ENCODE measurements at places on chromosomes 2 and 18.

DNA sequence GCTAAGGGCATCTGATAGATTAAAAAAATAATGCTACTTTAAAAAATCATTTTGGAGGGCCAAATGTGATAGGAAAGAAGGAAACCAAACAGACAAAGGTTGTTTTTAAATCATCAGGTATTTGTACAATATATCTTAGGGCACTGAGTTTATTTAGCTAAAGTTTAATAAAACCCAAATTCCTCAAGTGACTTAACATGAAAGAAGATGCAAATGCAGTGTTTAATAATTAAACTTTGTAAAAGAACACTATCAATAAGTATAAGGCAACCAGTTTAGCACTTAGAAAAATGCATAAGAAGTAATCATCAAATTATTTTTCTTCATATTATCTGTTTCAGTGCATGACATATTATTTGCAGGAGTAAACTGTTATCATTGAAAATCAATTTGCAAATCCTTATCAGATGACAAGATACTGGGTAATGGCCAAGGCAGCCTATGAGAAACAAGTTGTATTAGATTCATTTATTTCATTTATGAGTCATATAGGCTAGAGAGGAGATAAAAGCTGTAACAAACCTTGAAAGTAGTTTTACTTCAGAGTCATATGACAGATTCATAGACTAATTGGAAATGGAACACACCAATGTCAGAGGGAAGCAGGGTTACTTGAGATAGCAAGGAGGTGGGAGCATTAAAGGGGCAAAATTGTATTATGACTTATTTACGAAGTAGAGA, 165.5 kb downstream of the GCA start:
- no peak for DNase-seq

- no peak for DNase-seq
Measured at GRCh38 chr18:6249170-6249569, 165.5 kb downstream of the L3MBTL4 start.

DNA sequence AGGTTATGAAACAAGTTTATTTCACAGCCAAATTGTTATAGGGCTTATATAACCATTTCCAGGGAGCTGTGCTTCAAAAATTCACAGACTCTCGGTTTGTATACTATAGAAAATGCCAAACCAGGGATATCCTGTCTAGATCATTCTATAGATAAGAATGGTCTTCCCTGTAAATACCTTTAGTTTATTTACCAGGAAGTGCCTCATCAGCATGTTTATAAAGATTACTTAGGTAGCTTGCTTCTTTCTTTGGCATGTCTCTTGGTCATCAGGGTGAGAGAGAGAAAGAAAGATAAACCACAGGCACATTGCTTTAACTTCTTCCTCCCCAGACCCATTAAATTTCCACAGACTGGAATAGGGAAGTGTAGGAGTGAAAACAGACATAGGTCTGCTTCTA, 439.4 kb downstream of the SPAG16 start:
- no peak for DNase-seq

GRCh38 chr2:71923143-71923525, 224.5 kb downstream of the CYP26B1 start:
- no peak for DNase-seq

GRCh38 chr18:23784832-23785245, 95.6 kb downstream of the LAMA3 start:
- DNase-seq = no peak

DNA sequence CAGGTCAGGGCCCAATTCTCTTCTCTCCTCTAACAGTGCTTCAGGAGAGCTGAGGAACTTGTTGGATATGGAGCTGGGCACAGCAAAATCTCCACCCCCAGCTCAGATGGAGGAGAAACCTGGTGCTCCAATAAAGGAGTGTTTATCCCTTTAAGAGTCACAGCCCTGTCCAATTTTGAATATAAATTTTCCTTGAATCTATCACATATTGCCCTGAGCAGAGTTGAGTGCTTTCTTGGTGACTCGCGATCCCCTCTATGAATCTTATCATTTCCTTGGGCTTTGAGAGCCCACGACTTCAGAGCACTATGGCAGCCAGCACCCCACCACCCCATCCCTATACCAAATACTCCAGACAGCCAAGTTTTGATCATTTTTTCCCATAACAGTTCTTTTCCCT, 34.4 kb upstream of the SMAD7 start:
- DNase-seq = no peak

GRCh38 chr2:169349535-169349934, 12.8 kb downstream of the LRP2 start:
- no peak for DNase-seq

DNA sequence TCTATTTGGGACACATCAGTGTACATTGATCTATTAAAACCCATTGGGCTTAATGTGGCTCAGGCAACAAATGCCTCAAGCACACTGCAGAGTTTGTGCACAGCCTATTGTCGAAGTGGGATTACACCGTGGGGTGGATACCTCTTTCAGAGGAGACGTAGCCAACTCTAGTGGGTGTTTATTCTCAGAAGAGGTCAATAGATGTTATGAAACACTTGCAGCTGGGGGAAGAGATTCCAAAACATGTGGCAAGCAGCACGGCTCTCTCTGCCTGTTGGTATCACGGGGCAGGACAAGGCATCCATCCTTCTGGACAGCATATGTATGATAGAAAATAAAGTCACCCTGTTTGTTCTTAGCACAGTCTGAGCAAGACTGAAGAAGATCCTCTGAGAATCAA, 121.4 kb upstream of the COPS8 start:
- DNase-seq = no peak

- no peak for DNase-seq
Measured at GRCh38 chr2:236568922-236569572, 578 bp upstream of the ACKR3 start.

DNA sequence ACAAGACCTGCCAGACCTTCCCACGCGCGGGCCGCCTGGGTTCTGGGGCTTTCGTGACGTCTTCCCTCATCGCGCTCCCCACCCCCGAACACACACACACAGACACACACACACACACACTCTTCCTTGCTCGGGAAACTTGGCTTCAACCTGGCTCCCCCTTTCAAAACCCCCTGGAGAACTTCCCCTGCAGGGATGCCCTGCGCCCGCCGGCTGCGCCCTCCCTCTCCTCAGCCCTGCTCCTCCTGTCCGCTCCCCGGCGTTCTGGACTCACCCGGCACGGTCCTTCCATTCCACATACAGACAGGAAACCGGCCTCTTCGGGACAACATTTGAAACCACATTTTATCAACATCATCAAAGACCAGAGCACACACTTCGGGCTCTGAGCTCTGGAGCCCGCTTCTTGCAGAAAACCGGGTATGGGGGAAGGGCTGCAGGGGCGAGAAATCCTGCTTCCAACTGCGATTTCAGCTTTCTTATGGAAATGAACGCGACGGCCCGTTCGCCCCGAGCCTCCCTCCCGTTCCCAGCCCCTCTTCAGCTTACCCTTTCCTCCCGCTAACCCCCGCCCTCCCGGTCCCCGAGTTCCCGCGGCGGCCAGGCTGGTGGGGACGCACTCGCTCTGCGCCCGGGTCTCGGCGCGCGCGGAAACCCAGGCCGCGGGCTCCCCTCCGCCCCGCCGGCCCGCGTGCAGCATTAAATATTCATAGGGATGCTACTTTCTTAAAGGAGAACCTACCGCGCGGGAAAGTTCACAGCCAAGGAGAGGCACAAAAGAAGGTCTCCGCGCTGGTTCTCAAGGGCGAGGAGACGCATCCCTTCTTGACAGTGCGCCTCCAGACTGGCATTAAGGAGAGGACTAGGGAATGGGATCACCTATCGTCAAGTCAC, 18.3 kb downstream of the POU3F3 start:
- no peak for DNase-seq

GRCh38 chr2:16632598-16632997, 33.0 kb downstream of the CYRIA start:
- DNase-seq = no peak

DNA sequence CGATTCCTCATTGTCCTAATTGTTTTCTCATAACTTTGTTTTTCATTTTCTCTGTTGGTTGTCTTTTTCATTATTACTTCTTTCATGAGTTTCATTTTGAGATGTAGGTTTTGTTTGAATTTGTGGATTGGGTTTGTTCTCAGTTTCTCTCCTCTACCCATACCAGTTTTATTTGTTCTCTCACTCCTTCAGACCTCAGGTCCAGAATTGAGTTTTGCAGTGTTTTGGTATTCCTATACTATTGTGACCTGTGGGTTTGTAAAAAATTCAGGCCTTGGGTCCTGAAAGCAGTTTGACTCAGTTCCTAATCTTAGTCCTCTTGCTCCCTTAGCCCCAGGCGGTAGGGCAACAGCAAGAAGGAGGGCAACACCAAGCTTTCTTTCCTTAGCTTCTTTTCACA, 28.3 kb upstream of the UBE2E3 start:
- DNase-seq = no peak

DNA sequence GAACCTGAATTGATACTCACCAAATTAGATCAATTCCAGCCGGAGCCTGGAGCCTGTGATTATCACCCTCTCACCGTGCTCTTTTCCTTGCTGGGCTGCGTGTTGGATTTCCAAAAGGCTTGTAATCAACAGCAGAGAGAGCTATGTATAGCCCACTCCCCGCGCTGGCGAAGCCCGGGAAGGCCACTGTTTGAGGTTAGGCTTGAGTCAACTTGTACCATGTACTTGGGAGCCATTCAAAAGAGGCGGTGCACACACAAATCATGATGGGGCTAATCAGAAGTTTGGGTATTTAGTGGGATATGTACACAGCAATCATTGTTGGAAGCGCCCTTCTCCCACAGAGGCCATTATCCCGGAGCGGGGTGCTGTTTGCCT, 151.6 kb downstream of the GLI2 start:
- DNase-seq = no peak

- DNase-seq = no peak
Measured at GRCh38 chr18:24427484-24427883, 1.0 kb downstream of the IMPACT start.

DNA sequence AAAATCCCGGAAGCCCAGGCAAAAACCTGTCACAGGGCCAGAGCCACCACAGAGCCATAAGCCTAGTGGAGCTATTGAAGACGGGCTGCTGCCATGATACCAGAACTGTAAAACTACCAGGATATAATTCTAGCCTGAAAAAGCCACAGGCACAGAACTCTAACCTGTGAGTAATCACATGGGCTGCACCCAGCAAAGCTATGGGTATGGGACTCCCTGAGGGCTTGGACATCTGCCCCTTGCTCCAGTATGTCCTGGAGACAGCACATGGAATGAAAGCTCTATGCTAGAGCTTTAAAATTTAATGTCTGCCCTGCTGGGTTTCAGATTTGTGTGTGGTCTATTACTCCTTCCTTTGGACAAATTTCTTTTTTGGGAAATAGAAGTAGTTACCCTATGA, 2183.6 kb upstream of the CELF4 start:
- DNase-seq = no peak

DNA sequence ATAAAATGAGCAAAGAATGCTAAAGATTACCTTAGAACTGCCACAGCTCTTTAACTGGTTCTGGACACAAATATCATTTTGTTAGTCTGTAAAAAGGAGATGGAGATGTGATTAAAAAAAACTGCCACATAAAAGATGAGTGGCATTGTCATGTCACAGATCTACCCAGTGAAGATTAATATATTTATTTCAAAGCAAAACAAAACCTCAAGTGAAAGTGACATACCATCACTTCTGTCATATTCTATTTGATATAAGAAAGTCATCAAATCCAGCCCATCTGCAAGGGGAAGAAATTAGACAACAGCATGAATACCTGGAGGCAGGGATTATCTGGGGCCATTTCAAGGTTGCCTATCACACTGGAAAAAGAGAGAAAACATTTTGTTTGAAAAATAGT, 417.6 kb upstream of the LRRTM4 start:
- DNase-seq = no peak

DNA sequence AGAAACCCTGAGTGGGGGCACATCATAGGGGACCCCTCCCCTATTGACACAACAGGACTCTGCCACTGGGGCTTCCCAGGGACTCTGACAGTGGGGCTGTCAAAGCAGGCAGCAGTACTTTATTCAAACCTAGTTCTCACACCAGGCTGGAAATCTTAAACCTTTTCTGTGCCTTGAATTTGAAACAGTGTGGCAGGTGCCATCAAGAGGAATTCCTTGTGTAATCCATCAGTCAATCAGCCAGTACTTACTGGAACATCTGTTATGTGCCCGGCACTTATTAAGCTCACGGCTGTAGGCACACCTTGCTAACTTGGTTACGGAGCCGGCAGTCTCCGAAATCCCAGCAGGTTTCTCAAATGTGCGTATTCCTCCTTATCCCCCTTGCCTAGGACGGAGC, 12.0 kb downstream of the GLI2 start:
- DNase-seq = no peak

DNA sequence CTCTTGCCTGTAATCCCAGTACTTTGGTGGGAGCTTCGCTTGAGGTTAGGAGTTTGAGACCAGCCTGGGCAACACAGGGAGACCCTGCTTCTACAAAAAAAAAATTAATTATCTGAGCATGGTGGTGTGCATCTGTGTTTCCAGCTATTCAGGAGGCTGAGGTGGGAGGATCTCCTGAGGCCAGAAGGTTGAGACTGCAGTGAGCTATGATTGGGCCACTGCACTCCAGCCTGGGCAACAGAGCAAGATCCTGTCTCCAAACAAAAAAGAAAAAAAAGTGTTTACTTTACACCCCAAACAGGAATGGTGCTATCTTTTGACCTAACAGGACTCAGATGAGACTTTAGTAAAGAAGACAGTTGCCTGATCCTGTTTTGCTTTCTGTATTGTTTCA, 35.6 kb downstream of the MAL start:
- no peak for DNase-seq

- DNase-seq = no peak
Measured at GRCh38 chr2:211741966-211742365, 796.6 kb downstream of the ERBB4 start.

DNA sequence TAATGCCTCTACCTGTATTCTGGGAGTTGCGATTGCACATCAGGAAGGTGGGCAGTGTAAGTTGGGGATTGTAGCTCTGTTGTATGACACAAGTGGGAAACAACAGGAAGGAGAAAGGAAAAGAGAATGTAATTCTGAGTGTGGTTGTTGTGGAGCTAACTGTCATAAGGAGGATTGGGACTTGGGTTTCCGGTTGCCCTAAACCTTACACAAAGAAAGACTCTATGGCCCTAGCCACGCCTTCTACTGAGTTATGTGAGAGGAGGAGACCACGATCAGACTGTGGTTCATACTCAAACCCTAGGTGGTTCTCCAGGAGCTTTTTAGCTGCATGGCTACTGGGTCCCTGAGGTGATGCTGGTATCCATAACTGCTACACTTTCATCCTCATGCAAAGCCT, 86.5 kb downstream of the TANC1 start:
- DNase-seq = no peak

- no peak for DNase-seq
Measured at GRCh38 chr2:121898483-121898882, 143.0 kb downstream of the TSN start.

DNA sequence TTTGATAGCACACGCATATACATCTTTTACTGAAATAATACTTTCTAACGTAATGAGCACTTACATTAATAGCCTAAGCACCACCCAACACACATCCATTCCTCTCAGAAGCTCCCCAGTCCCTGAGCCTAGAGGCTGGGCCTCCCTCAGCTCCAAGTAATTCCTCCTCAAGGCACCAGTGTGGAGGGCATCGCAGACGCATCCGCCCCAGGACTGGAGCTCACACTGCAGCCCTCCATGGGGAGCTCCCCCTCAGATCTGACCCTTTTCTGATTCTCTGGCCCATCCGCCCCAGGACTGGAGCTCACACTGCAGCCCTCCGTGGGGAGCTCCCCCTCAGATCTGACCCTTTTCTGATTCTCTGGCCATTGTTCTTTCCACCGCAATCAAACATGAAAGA, 60.4 kb upstream of the SNTG2 start:
- no peak for DNase-seq

- no peak for DNase-seq
Measured at GRCh38 chr2:162430323-162430722, 86.4 kb downstream of the GCA start.

GRCh38 chr2:69801745-69802290, 27.6 kb upstream of the GMCL1 start:
- DNase-seq = no peak

Data from activated gamma-delta T cell treated with Interleukin-2 at 50 U/mL for 16 hours (primary cell).